ENCODE measurements at places on chromosomes 4 and X. TPM values are rescaled to one million over a fixed set of nuclear protein-coding genes. Genes with fewer than 3 reads are reported as not detected.

Gene TLR2
- not detected for total RNA-seq

Gene PABPC5
- total RNA-seq: 1.5 TPM

Gene RADX
- 3.1 TPM for total RNA-seq

Gene NLRP2B
- total RNA-seq: not detected

Gene PPARGC1A
- total RNA-seq: 11.4 TPM

Gene CHIC1
- total RNA-seq: 7.4 TPM

Gene SPANXB1
- total RNA-seq: not detected

Gene CCDC149
- 4.0 TPM for total RNA-seq

Gene ERAS
- not detected for total RNA-seq

Gene GASK1B
- total RNA-seq: 63.8 TPM

Gene UGT2B10
- total RNA-seq: not detected

Gene CFI
- total RNA-seq: 2.6 TPM

Gene CACNA1F
- 0.59 TPM for total RNA-seq

Gene PCDH11X
- total RNA-seq: 1.3 TPM

Gene UNC5C
- total RNA-seq: 0.97 TPM

Gene NWD2
- total RNA-seq: not detected

Gene TMEM255A
- total RNA-seq: 0.13 TPM

Gene CYSLTR1
- total RNA-seq: 0.13 TPM

DNA sequence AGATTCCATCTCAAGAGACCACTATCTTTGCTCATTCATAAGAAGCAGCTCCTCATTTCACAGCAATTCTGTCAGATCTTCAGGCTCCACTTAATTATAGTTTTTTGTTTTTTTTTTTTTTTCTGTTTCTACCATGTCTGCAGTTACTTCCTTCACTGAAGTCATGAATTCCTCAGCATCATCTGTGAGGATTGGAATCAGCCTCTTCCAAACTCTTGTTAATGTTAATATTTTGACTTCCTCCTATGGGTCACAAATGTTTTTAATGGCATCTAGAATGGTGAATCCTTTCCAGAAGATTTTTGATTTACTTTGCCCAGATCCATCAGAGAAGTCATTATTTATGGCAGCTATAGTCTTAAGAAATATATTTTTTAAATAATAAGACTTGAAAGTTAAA is 53.1 kb downstream of the BMP2K start:
- no peak for DNase-seq
- H3K27ac ChIP-seq: peak overlapping the region; percentile 57
- peaks cover 9% of the 10 kb centered on the region for H3K4me1 ChIP-seq
- H3K36me3 ChIP-seq: peaks cover 52% of the 10 kb centered on the region

DNA sequence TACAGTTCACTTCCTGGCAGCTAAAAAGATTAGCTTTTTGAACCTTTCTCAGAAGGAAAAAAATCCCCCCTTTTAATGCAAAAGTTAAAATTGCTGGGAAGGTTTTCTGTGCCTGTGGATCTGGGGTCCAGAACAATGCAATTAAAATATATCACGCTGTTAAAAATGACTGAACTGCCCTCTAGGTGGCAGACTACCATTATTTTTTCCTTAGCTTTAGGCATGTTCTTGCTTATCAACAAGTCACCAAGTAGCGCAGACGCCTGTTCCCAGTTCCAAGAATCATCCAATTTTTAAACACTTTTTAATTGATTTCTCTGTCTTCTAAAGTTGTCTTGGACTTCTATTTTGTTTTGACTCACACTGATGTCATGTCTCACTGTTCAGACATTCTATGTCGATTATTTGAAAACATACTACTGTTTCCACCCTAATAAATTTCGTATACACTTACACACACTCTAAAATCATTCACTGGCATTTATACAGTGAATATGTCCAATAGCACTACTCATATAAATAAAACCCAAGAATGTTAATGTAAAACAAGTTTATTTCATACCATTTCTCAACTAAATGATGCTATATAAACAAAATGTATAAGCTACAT is 661.6 kb downstream of the RAPGEF2 start:
- H3K27me3 ChIP-seq: no peaks in the 10 kb centered on the region
- H3K4me3 ChIP-seq: no peak overlapping the region
- H3K36me3 ChIP-seq: no peaks in the 10 kb centered on the region
- no peaks in the 10 kb centered on the region for H3K4me1 ChIP-seq
- peak; percentile 50 for DNase-seq

DNA sequence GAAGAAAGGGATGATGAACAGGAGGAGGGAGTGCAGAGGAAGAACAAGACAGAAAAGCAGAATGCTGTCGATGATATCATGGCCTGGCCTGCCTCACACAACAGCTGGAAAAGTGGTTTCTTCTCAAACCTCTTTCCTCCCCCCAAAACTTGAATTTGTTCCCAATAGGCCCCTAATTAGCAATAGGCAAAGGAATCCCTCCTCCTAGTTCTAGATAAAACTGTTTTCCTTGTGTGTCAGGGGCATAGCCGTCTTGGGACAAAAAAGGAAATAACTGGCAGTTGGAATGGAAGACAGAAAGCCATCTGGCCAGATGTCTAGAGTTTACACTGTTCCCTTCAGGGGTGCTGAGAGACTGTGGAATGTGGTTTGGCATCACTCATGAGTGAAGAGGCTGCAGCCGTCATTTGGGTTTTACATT is 177.8 kb upstream of the C1QTNF7 start:
- no peaks in the 10 kb centered on the region for H3K27me3 ChIP-seq
- no peak overlapping the region for H3K27ac ChIP-seq
- no peaks in the 10 kb centered on the region for H3K36me3 ChIP-seq
- no peak for DNase-seq
- no peaks in the 10 kb centered on the region for H3K4me1 ChIP-seq
- no peak overlapping the region for H3K4me3 ChIP-seq

- no peaks in the 10 kb centered on the region for H3K4me1 ChIP-seq
- H3K27ac ChIP-seq: no peak overlapping the region
- H3K27me3 ChIP-seq: no peaks in the 10 kb centered on the region
- H3K4me3 ChIP-seq: no peak overlapping the region
Measured at GRCh38 chrX:149302705-149303104, 202.4 kb downstream of the IDS start.

DNA sequence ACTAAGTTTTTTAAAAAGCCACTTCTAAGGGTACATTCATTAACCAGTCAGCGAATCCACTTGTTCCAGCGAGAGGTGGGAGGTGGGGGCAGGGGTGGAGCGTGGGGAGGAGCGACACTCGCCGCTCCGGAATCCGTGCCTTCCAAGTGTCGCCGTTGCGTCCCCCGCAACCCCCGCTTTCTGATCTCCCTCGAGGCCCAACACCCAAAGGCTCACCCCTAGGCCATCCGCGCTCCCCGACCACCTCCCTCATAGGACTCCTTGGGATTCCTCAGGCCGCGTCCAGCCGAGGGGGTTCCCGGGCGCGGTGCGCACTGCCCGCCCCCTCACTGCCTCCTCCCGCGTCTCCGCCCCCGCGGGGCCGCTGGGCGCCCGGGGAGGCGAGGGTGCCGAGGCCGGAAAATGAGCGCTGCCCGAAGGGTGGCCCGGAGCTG is 108.1 kb upstream of the STOX2 start:
- H3K4me1 ChIP-seq: peaks cover 7% of the 10 kb centered on the region
- H3K27ac ChIP-seq: peak overlapping the region; percentile 57

- H3K36me3 ChIP-seq: peaks cover 7% of the 10 kb centered on the region
- no peaks in the 10 kb centered on the region for H3K4me1 ChIP-seq
- DNase-seq: no peak
Measured at GRCh38 chr4:84792366-84793301, 173.9 kb downstream of the WDFY3 start.

DNA sequence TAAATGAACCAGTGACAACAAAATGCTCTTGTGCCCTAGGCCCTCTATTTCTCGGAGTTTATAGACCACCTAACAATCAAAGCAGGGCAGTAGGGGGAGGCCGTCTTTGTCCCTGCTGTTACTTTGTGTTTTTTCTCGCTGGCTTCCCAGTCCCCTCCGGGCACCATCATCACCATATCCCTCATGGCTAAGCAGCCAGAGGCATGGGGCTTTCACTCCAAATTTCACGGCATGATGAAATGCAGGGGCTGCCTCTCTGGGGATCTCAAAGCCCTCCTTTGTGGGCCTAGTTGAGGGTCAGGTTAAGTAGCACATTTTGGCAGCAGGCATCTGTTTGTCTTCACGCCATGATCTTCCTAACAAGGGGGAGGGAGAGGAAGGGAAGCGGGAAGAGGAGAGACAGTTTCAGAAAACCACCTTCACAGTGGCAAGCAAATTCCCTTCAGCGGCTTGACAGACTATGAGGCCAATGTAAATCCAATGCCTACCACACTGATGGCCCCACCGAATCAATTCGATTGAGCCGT is 91.9 kb downstream of the ANOS1 start:
- no peak overlapping the region for H3K4me3 ChIP-seq
- H3K27ac ChIP-seq: no peak overlapping the region
- no peaks in the 10 kb centered on the region for H3K36me3 ChIP-seq
- DNase-seq: no peak

- H3K4me3 ChIP-seq: no peak overlapping the region
- H3K4me1 ChIP-seq: no peaks in the 10 kb centered on the region
- H3K36me3 ChIP-seq: no peaks in the 10 kb centered on the region
Measured at GRCh38 chr4:184568770-184569169, 80.5 kb downstream of the CASP3 start.

GRCh38 chrX:119090627-119091026 is 17.8 kb downstream of the CT47C1 start:
- no peaks in the 10 kb centered on the region for H3K4me1 ChIP-seq
- no peaks in the 10 kb centered on the region for H3K36me3 ChIP-seq
- no peak for DNase-seq
- H3K27me3 ChIP-seq: no peaks in the 10 kb centered on the region
- H3K27ac ChIP-seq: no peak overlapping the region

DNA sequence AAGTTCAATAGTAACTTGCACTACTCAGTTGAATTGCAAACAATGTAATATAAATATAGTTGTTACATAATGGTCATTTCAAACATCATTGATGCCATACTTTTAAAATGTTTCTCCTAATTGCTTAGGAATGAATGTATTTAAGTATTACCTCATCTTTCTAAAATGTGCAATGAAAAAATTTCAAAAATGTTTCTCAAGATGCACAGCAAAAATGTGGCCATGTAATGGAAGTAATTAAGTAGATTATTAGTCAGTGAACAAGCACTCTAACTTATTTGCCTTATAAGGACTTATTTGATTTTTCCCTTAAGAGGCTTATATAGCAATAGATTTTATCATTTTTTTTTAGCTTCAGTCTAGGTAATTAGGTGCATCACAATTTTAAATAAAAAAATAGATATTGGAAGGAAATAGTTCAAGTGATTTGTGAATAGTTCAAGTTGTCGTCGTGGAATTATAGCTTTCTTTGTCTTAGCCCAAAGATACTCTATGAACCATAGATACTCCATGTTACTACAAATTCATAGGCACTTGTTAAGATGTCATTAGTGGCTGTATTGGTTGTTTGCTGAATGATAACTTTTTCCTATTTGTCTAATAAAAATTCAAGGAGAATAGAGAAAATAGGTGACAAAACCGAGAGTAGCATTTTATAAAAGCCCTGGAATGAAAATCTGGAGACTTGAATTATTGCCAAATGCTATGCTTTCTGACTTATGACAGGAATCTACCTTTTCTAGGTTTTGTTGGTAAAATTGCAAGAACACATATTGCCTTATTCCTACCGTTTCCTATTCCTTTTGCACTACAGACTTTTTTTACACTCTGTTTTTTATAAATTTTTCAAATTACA is 118.5 kb downstream of the TLL1 start:
- no peak overlapping the region for H3K27ac ChIP-seq
- no peaks in the 10 kb centered on the region for H3K27me3 ChIP-seq
- H3K36me3 ChIP-seq: no peaks in the 10 kb centered on the region
- no peak overlapping the region for H3K4me3 ChIP-seq

DNA sequence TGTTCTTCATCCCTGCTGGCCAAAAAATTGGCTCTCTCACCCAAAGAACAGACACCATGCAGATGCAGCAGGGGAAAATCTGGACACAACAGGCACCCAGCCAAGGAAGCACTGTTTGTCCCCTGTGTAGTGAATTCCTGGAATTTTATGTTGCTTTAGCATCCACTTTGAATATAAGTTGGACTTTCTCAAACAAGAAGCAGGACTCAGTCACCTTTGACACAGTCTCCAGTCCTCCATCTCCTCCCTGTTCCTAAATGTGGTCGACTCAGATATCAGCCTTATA is 11.8 kb downstream of the ZNF182 start:
- peaks cover 4% of the 10 kb centered on the region for H3K4me1 ChIP-seq
- no peak for DNase-seq
- H3K4me3 ChIP-seq: no peak overlapping the region
- H3K36me3 ChIP-seq: peaks cover 28% of the 10 kb centered on the region
- H3K27me3 ChIP-seq: no peaks in the 10 kb centered on the region

- H3K4me3 ChIP-seq: no peak overlapping the region
- no peaks in the 10 kb centered on the region for H3K27me3 ChIP-seq
- DNase-seq: peak; percentile 27
- no peaks in the 10 kb centered on the region for H3K4me1 ChIP-seq
- H3K36me3 ChIP-seq: peaks cover 9% of the 10 kb centered on the region
Measured at GRCh38 chr4:94621491-94622080, 136.2 kb upstream of the BMPR1B start.

DNA sequence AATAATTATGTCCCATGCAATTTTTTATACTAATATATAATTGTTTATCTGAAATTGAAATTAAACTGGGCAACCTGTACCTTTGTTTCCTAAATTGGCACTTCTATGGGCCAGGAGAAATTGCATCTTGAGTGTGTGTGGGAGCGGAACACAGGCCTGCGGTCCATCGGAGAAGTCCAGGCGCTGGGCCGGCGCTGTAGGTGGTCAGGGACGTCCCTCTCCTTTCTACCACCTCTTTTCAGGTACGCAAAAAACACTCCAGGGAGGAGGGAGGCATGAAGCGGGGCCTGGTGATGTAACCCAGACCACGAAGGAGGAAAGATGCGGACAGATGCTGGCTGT is 717 bp downstream of the MGAT4D start:
- peaks cover 16% of the 10 kb centered on the region for H3K27me3 ChIP-seq
- peaks cover 4% of the 10 kb centered on the region for H3K4me1 ChIP-seq
- H3K36me3 ChIP-seq: peaks cover 4% of the 10 kb centered on the region
- H3K27ac ChIP-seq: peak overlapping the region; percentile 20

- H3K27ac ChIP-seq: no peak overlapping the region
- DNase-seq: no peak
- H3K4me3 ChIP-seq: no peak overlapping the region
- H3K27me3 ChIP-seq: peaks cover 3% of the 10 kb centered on the region
- no peaks in the 10 kb centered on the region for H3K4me1 ChIP-seq
Measured at GRCh38 chrX:77548751-77549150, 101.6 kb downstream of the FGF16 start.

DNA sequence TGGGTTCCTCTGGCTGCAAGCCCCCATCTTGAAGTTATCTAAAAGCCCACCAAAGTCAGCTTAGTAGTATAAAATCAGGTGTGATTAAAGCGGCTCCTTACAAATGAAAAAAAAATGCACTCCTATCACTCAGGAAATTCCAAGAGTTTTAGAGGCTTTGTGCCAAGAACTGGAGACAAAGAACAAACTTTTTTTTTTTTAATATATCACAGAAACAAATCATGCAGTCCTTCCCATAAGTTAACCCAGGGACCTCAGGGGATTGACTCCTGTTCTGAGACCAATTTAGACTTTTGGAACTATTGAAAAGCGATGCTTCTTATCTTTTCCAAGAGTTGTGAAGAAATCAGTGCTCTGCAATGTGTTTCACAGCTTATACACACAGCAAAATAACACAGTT is 53.6 kb downstream of the HHIP start:
- no peaks in the 10 kb centered on the region for H3K36me3 ChIP-seq
- H3K4me3 ChIP-seq: no peak overlapping the region
- peaks cover 4% of the 10 kb centered on the region for H3K4me1 ChIP-seq
- no peak overlapping the region for H3K27ac ChIP-seq
- no peaks in the 10 kb centered on the region for H3K27me3 ChIP-seq
- no peak for DNase-seq
